Suppressor macrophage treated with lipopolysaccharide for 4 hours (primary cell): ENCODE measurements at places on chromosomes 6 and 20.

DNA sequence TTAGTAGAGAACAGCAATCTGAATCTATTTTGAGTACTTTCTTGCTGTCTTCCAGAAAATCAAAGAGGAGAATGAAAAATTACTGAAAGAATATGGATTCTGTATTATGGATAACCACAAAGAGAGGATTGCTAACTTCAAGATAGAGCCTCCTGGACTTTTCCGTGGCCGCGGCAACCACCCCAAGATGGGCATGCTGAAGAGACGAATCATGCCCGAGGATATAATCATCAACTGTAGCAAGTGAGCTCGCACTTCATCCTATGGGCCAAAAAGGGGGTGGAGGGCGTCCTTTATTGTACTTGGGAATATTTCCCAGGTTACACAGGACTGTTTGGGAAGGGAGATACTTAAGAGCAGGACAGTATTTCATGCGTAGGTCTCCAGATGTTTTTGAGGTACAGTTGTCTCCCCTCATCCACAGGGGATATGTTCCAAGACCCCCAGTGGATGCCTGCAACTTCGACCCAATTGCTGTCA lies 37.3 kb upstream of the PLCG1 start:
- no peak for DNase-seq

DNA sequence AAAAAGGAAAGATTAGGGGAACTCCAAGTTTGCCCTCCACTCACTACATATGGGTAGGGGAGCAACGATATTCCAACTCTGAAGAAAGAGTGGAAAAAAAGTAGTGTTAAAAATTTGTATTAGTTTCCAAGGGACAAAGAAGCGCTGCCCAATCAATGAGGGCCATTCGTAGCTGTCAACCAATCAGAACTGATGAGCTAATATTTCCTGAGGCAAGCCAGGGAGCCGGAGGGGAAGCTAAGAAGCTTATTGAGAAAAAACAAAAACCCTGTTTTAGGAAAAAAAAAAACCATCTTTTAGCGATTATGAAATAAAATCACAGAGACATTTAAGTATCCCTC lies 59.5 kb downstream of the TRIM38 start:
- DNase-seq, result peak; percentile 83

- no peak for DNase-seq
These were observed 318.4 kb upstream of the MOCS1 start for GRCh38 chr6:40252531-40253258.

DNA sequence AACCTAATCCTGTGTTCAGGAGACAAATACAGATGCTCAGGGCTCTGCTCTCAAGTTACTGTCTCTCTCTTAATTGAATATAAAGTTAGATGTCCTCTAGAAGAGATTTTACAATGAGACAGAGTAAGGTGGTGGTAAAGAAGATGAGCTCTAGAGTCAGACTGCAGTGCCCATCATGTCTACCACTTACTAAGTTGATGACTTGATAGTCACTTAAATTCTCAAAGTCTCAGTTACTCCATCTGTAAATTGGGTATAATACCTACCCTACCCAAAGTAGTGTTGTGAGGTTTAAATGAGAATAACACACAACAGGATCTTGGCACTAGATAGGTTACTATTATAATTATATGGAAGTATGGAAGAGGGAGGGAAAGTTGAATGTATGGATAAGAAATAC lies 1.6 kb downstream of the DHX35 start:
- no peak for DNase-seq

DNA sequence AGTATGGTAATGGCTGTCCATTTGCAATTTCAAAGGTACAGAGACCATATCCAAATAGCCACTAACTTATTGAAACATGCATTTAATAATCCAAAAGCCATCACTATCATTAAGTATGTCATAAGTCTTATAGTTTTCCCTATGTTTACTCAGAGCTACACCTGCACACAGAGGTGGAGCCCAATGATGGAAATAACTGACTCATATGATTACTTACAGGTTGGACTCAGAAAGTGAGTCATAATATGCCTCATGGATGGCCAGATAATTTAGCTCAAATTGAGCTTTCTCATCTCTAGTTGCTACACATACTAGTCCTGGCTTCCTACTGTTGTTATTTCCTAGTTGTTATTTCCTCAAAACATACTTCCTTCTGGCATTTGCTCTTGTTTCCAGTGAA lies 104.4 kb upstream of the KHDRBS2 start:
- DNase-seq, result no peak

DNA sequence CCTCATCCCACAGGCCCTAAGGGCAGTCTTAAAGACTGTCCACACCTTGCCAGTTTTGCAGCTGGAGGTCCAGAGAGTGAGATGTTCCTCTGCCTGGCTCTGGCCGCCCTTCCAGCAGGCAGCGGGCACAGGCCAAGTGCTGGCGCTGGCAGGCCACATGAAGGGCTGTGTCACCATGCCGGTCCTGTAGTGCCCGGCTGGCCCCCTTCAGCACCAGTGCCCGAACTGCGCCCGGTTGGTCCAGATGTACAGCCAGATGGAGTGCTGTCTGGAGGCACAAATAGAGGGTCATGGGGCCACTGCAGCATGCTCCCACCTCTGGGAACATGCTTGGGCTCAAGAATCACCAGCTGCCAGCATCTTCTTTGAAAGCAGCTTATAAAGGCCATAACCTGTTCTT lies 3.8 kb downstream of the NFKBIE start:
- DNase-seq, result no peak

DNA sequence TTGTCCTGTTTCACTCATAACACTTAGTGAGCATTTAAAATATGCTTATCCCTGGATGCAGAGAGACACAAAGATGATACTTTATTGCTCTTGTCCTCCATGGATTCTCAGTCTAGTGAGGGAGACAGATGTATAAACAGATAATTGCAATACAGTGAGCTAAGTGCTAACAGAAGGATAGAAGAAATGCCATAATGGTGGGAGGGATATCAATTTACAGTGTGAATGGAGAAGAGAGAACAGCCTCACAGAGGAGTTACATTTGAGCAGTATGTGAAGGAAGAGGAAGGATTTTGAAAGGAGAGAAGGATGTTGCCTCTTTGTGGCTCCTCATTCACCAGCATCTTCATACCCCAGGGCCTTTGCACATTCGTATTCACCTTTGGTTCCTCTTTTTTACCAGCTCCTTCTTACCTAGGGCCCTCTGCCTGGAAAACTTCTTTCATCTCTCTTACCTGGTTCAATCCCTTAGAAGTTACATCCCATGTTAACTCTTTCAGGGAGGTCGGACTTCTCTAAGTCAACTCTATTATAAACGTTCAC lies 341.7 kb downstream of the PRL start:
- no peak for DNase-seq
